ENCODE measurements at places on chromosomes 12 and 14.

GRCh38 chr12:28517101-28517500 is 326.8 kb downstream of the CCDC91 start:
- DNase-seq = no peak

DNA sequence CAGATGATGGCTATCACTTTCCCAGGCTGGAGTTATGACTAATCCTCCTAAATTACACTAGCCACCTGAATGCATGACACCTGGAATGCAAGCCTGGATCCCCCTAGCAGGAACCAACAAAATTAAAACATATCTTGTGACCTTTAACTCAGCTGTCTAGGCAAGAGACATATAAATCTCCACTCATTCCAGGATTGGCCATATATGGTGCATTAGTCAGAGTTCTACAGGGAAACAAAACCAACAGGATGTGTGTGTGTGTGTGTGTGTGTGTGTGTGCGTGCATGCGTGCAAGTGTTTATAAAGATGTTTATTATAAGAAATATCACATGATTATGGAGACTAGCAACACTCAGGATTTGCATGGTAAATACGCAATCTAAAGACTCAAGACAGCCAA is 212.8 kb downstream of the KIF21A start:
- no peak for DNase-seq

DNA sequence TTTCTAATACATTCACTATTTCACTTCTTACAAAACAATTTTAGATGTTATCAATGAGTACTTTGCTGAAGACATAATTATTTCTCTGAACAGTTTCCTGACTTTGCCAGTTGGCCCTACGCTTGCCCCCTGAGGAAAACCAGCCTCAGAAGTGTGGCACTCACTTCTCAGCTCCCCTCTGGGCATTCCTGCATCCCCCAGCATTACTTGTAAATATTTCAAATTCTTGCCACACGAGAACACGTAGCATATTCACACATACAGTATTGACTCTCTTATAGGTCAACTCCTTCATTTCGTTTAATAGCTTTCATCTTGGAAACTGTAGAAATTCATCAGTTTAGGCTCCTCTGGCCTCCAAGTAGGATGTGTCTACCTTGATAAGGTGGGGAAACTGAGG is 65.2 kb downstream of the OTX2 start:
- DNase-seq = no peak

DNA sequence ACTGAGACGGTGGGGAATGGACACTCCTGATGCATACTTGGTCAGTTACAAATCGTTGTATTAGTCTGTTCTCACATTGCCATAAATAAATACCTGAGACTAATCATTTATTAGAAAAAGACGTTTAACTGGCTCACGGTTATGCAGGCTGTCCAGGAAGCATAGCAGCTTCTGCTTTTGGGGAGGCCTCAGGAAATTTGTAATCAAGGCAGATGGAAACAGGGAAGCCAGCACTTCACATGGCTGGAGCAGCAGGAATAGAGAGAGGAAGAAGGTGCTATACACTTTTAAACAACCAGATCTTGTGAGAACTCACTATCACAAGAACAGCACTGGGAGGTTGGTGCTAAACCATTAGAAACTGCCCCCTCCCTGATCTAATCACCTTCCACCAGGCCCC is 418.2 kb downstream of the FLRT2 start:
- DNase-seq = no peak

DNA sequence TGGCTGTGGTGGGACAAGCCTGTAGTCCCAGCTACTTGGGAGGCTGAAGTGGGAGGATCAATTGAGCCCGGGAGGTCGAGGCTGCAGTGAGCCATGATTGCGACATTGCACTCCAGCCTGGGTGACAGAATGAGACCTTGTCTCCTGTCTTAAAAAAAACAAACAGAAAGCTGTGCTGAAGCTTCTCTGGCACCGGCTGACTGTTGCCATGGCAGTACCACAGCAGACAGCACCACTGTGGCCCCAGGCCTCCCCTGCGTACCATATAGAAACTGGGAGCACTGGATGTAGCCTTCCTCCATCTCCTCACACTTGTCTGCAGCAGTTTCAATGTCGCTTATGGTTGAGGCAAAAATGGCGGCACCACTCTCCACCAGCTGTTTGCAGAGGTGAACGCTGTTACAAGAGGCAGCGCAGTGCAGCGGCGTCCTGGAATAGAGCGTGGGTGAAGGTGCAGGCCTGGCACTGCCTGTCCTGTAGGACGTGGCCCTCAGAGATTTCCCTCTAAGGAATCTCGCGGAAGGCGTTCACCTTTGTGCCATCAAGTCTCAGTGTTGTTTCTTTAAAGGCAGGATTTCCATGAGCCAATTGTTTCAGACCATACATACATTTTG is 21.9 kb downstream of the ZFYVE21 start:
- no peak for DNase-seq

GRCh38 chr14:68593806-68594536 is 198.9 kb downstream of the ZFP36L1 start:
- no peak for DNase-seq

Measured in NCI-H526 treated with DMSO at 0.1 percent for 48 hours (cell line).